ENCODE measurements at places on chromosomes 12 and 14.

- DNase-seq, result no peak
These were observed 2.7 kb downstream of the RAP1B start for GRCh38 chr12:68613209-68613904.

GRCh38 chr14:105076296-105076804 lies 11.1 kb upstream of the GPR132 start:
- no peak for DNase-seq

GRCh38 chr14:100239211-100239839 lies 381 bp downstream of the YY1 start:
- no peak for DNase-seq

GRCh38 chr12:5223881-5224280 lies 180.2 kb downstream of the KCNA5 start:
- DNase-seq, result no peak

- DNase-seq, result no peak
These were observed 57.8 kb downstream of the B4GALNT3 start for GRCh38 chr12:517538-517937.

DNA sequence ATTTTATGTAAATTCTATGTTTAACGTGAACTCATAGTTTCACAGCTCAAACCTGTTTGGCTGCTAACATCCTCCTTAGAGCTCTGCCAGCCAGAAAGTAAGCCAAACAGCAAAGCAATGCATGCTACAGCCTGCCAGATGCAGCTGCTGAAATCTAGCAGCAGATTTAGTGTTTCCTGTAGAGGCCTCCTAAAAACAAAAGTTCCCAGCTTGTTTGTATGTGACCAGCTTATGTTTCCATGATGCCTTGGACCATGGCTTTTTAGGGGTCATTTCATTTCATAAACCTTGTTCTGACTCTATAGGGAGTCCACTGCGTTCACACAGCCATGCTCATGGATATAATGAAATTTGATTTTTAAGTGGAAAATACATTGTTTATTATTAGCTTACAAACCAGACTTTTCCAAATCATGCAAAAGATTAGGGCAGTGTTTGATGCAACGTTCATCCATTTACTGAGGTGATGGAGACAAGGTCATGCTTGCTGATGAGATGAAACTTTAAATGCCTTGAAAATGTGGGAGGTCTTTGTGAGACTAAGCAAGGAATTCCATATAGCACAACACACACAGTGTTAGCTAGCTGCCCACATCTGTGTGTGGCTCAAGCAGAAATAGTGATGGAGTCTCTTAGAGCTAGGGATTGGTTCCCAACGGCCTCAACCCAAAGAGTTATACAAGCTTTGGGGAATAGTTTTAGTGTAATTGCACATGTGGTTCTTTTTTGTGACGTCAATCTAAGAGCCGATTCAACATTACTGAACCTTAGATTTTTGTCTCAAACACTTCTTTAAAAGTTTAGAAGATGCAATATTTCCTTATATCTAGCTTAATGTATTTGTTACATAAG lies 157.5 kb upstream of the LRIG3 start:
- peak; percentile 38 for DNase-seq

DNA sequence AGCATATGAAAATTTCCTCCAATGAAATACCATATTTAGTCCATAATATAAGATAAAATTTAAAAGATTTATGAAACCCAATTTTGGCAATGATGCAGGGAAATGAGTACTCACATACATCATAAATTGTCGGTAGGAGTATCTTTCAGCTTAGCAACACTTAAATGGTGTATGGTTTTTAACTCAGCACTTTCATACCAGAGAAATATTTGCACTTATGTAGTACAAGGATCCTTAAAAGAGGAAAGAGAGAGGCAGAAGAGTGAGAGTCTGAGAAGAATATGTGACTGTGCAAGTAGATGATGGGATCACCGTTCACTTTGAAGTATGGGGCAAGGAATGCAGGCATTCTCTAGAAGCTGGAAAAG lies 379.3 kb upstream of the DCN start:
- DNase-seq, result no peak

DNA sequence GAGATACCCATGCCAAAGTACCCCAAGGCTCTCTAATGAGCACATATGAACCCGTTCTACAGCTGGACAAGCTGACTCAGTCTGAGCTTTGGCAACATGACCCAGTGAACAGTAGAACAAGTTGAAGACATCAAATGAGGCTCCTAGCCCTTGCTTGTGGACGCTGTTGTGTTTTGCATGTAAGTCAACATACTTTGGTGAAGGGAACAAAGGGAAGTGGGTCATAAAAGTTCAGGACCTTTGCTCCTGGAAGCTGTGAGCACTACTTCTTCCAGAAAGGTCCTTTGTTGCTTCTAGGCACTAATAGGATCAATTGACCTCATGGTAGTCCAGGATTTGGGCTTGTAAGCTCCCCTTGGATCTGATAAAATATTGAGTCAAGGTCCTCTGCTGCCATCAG lies 613.5 kb upstream of the TBX3 start:
- no peak for DNase-seq

DNA sequence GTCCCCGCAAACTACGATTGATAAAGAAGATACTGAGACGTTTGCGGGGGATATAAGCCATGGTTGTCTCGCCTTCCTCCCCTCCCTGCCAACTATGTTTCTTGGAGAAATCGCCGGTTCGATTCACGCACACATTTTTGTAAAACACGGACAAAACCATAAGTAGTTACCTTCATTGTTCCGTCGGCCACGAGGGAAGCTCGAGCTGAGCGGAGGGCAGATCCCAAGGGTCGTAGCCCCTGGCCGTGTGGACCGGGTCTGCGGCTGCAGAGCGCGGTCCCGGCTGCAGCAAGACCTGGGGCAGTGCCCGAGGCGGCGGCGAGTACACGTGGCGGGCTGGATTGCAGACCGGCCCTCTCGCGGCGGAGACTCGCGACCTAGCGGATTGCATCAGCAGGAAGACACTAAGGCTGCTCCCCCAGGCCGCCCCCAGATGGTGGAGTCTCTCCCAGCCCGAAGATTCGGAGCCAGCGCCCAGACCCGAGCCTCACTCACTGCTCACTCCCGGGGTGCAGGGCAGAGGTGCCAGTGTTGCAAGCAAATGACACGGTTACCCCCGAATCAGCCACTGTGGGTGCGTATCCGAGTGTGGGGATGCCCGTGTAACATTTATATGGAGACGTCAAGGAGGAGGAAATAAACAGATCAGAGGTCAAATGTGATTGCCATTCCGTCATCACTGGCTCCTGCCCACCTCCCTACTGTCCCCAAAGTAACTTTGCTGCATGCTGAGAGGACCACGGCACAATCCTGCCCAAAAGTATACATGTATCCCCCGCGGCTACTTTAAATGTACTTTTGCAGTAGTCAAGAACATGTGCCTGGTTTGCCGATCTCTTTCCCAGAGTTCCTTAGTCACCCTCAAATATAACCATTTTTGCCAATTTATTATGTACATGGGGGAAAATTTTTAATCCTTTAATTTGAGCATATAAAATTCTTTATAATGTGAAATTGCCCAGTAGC lies at the start of gene BCAT1:
Gene BCAT1, minus strand, starts transcription at position 345 of the 966 bp plus-strand sequence. Its CDS starts 169 bp downstream, at position 176.
- DNase-seq, result peak; percentile 76

GRCh38 chr14:22557846-22558220 lies 31.2 kb downstream of the DAD1 start:
- DNase-seq, result no peak

DNA sequence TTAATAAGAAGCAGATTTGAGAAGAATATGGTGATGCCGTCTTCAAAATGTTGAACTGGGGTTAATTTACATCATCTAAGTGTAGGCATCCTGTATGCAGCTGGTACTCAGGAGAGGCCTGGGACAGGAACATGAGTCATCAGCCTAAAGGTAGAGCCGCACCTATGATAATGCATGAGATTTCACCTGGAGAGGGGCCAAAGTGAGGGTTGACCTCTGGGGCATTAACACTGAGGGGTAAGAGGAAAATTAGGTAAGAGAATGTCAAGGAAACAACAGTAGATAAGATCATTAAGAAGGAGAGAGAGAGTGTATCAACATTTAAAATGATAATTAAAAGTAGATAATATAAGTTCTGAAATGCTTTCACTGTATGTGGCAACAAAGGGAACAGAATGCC lies 20.2 kb upstream of the SSTR1 start:
- no peak for DNase-seq
